ENCODE measurements at places on chromosomes 2 and 18. TPM values are rescaled to one million over a fixed set of nuclear protein-coding genes. Genes with fewer than 3 reads are reported as not detected.

GRCh38 chr2:72149556-72150156 lies 2.0 kb upstream of the CYP26B1 start:
- peak overlapping the region; percentile 69 for H3K4me3 ChIP-seq
- peaks cover 45% of the 10 kb centered on the region for H3K27me3 ChIP-seq
- peaks cover 6% of the 10 kb centered on the region for H3K36me3 ChIP-seq
- H3K4me1 ChIP-seq, result peaks cover 38% of the 10 kb centered on the region
- no peak for DNase-seq

The ASPRV1 gene
- total RNA-seq, result 0.87 TPM

The RFTN2 gene
- total RNA-seq, result 27.2 TPM

- no peak overlapping the region for H3K27ac ChIP-seq
- H3K4me1 ChIP-seq, result peaks cover 6% of the 10 kb centered on the region
- H3K27me3 ChIP-seq, result peaks cover 3% of the 10 kb centered on the region
- no peaks in the 10 kb centered on the region for H3K36me3 ChIP-seq
- DNase-seq, result no peak
Measured at GRCh38 chr18:24031916-24032315, 17.4 kb downstream of the TTC39C start.

GRCh38 chr2:136010126-136010525 lies 24.7 kb upstream of the DARS1 start:
- H3K27me3 ChIP-seq, result peaks cover 4% of the 10 kb centered on the region
- DNase-seq, result no peak
- H3K4me1 ChIP-seq, result peaks cover 52% of the 10 kb centered on the region
- no peak overlapping the region for H3K27ac ChIP-seq
- no peak overlapping the region for H3K4me3 ChIP-seq

The HOXD4 gene
- total RNA-seq, result 3.5 TPM

DNA sequence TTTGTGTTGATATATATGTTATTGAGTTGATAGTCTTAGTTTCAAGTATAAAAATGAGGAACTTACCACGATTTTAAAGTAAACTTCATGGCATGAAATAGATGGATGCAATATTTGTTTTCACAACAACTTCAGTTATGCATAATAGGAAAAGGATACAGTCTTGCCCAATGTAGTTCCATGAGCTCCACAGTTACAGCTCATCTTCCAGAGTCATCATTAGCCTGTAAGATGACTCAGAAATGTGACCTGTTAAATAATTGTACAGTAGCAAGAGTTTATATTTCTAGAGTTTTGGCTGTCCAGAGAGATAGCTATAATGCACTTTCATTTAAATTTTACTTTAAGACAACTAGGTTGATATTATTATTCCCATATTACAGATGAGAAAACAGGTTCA lies 80.9 kb upstream of the ARHGAP28 start:
- peaks cover 4% of the 10 kb centered on the region for H3K4me1 ChIP-seq
- H3K4me3 ChIP-seq, result no peak overlapping the region
- DNase-seq, result no peak
- H3K36me3 ChIP-seq, result no peaks in the 10 kb centered on the region

The DSC1 gene
- total RNA-seq, result not detected

DNA sequence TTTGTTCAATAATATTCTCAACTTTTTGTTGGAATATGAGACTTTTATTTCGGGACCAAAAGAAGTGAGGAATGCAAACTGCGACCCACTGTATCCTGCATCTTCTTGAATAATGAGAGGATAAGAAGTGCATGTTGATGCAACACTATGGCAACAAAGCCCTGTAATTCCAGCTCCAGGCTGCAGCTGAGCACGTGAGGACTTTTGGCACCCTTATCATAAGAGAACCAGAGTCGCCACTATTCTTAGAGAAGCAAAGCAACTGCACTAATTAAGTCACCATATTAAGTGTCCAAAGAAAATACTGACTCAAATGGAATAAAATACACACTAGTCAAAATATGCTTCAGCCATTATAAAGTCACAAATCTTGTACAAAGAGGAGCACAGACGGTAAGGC lies 65.8 kb downstream of the FAM210A start:
- H3K27ac ChIP-seq, result no peak overlapping the region
- no peak overlapping the region for H3K4me3 ChIP-seq
- H3K36me3 ChIP-seq, result no peaks in the 10 kb centered on the region
- peaks cover 7% of the 10 kb centered on the region for H3K27me3 ChIP-seq
- no peak for DNase-seq
- H3K4me1 ChIP-seq, result peaks cover 10% of the 10 kb centered on the region

The GALR1 gene
- total RNA-seq, result not detected

- H3K27ac ChIP-seq, result no peak overlapping the region
- no peak for DNase-seq
- H3K36me3 ChIP-seq, result no peaks in the 10 kb centered on the region
- peaks cover 4% of the 10 kb centered on the region for H3K27me3 ChIP-seq
- H3K4me3 ChIP-seq, result no peak overlapping the region
- H3K4me1 ChIP-seq, result no peaks in the 10 kb centered on the region
Measured at GRCh38 chr2:103152556-103152955, 390.7 kb downstream of the TMEM182 start.

The ABI2 gene
- total RNA-seq, result 101 TPM

The REG3G gene
- not detected for total RNA-seq

DNA sequence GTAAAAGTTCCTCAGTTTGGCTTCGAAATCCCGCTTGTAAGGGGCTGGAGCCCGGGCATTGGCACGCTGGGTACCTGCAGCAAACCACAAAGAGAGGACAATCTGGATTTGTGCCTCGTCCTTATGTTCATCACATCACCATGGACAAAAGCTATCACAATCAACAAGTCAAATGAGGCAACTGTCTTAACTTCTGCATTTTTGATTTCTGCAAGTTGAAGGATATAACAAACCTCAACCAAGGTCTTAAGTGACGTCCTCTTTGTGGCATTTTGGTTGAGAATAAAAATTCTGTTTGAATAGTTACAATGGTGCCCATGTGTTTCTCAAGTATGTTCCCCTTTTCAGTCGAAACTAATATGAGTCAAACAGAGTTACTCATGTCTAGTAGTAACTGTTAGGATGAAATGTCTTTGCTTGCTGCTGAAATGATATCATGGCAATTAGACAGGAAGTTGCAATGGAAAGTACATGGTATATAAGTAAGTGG lies 70.8 kb upstream of the STK17B start:
- peaks cover 2% of the 10 kb centered on the region for H3K27me3 ChIP-seq
- no peak for DNase-seq
- peaks cover 41% of the 10 kb centered on the region for H3K36me3 ChIP-seq
- peaks cover 35% of the 10 kb centered on the region for H3K4me1 ChIP-seq
- peak overlapping the region; percentile 77 for H3K27ac ChIP-seq
- H3K4me3 ChIP-seq, result no peak overlapping the region

DNA sequence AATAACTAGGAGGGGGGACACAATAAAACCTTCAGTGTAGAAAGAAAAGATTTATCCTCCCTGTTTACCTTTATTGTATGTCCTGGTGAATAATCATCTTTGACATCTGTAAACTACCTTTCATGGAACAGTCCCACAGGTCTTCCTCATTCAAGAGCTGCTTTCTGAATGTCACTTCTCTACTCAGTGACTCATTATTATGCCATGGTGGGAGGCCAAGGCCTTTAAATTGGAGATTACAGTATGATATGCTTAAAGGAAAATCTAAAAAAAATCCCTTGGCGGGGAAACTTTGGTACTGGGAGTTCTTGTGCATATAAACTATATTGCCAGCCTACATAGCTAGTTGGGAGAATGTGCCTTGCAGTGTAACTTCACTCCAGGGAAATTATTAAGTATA lies 713.0 kb downstream of the TDRD15 start:
- H3K27ac ChIP-seq, result no peak overlapping the region
- no peaks in the 10 kb centered on the region for H3K27me3 ChIP-seq
- no peaks in the 10 kb centered on the region for H3K4me1 ChIP-seq
- DNase-seq, result no peak
- H3K36me3 ChIP-seq, result no peaks in the 10 kb centered on the region

GRCh38 chr2:186575302-186575701 lies 14.6 kb upstream of the ITGAV start:
- peak overlapping the region; percentile 74 for H3K27ac ChIP-seq
- no peaks in the 10 kb centered on the region for H3K27me3 ChIP-seq
- H3K4me1 ChIP-seq, result peaks cover 11% of the 10 kb centered on the region
- no peaks in the 10 kb centered on the region for H3K36me3 ChIP-seq
- no peak for DNase-seq
- no peak overlapping the region for H3K4me3 ChIP-seq

The WDR54 gene
- 34.1 TPM for total RNA-seq

DNA sequence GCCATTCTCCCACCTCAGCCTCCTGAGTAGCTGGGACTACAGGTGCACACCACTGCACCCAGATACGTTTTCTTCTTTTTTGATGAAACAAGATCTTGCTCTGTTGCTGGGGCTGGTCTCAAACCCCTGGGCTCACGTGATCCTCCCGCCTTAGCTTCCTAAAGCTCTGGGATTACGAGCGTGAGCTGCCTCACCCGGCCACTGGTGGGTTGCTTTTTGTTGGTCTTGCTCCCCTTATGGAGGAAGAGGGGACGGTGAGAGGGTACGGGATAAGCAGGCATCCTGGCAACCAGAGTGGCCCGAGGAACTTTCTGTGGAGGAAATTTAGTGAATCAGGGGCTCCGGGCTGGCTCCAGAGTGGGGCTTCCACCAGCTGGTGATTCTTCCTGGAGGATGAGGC lies 222.3 kb downstream of the HDAC4 start:
- peaks cover 53% of the 10 kb centered on the region for H3K36me3 ChIP-seq
- H3K27ac ChIP-seq, result no peak overlapping the region
- no peaks in the 10 kb centered on the region for H3K4me1 ChIP-seq
- DNase-seq, result no peak
- H3K27me3 ChIP-seq, result peaks cover 2% of the 10 kb centered on the region
- no peak overlapping the region for H3K4me3 ChIP-seq

The PLB1 gene
- 3.2 TPM for total RNA-seq

DNA sequence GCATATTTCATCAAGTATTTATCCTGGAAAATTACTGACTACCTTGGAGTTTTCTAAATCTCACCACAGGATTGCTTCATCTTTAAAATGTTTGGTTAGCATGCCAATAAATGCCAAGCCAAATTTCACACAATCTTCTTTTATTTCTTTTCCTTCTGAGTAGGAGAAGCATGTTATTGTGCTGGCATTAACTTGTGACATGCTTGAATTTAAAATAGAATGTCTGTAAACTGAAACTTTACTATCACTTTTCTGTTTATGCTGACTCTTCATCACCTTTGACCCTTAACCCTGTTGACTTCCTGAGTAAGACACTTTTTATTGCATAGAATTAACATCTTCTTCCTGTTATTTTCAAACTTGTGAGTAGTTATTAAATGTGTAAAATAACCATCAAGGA lies 56.2 kb upstream of the LRRTM4 start:
- DNase-seq, result no peak
- no peak overlapping the region for H3K4me3 ChIP-seq
- no peaks in the 10 kb centered on the region for H3K27me3 ChIP-seq
- H3K36me3 ChIP-seq, result no peaks in the 10 kb centered on the region
- H3K27ac ChIP-seq, result no peak overlapping the region

DNA sequence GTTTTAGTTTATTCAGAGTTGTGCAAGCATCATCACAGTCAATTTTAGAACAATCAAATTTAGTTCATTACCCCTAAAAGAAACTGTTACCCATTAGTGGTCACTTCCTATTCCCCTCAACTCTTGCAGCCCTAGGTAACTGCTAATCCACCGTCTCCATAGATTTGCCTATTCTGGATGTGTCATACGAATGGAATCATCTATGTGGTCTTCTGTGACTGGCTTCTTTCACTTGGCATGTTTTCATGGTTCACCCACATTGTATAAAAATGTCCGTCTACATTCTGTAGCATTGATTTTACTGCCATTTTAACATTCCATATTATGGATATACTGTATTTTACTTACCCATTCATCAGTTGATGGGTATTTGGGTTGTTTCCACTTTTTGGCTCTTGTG lies 5.3 kb upstream of the CEP68 start:
- H3K36me3 ChIP-seq, result peaks cover 18% of the 10 kb centered on the region
- H3K27ac ChIP-seq, result no peak overlapping the region
- H3K4me1 ChIP-seq, result peaks cover 9% of the 10 kb centered on the region

GRCh38 chr2:144927429-144927828 lies 407.5 kb upstream of the ZEB2 start:
- H3K4me1 ChIP-seq, result no peaks in the 10 kb centered on the region
- no peak overlapping the region for H3K4me3 ChIP-seq
- no peaks in the 10 kb centered on the region for H3K36me3 ChIP-seq
- H3K27ac ChIP-seq, result no peak overlapping the region
- DNase-seq, result no peak
- no peaks in the 10 kb centered on the region for H3K27me3 ChIP-seq

DNA sequence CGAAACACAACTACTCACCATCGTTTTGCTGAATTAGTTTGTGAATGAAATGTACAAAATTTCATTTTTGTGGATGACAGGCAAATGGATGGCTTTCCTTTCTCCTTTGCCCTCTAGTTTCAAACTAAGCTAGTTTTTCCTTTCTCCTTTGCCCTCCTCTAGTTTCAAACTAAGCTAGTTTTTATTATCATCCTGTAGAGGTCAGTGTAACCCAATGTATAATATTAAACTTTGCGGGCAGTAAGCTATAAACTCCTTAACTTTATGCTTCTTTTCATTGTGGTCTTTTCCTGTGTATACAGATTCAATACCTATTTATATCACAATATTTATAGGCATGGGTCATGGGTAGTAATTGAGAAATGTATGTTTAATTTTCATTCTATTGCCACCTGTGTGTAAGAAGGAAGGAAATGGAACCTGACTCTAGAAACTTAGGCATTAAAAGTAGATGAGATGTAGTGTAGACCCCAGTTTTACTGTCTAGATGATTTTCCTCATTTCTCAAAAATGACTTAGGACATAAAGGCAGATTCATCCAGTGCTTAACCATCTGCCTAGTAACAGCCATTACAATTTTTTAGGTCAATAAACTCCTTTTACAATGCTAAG lies 58.1 kb downstream of the MAP3K19 start:
- H3K27ac ChIP-seq, result no peak overlapping the region
- no peak for DNase-seq
- no peak overlapping the region for H3K4me3 ChIP-seq
- H3K27me3 ChIP-seq, result peaks cover 3% of the 10 kb centered on the region
- H3K36me3 ChIP-seq, result peaks cover 3% of the 10 kb centered on the region
- no peaks in the 10 kb centered on the region for H3K4me1 ChIP-seq

DNA sequence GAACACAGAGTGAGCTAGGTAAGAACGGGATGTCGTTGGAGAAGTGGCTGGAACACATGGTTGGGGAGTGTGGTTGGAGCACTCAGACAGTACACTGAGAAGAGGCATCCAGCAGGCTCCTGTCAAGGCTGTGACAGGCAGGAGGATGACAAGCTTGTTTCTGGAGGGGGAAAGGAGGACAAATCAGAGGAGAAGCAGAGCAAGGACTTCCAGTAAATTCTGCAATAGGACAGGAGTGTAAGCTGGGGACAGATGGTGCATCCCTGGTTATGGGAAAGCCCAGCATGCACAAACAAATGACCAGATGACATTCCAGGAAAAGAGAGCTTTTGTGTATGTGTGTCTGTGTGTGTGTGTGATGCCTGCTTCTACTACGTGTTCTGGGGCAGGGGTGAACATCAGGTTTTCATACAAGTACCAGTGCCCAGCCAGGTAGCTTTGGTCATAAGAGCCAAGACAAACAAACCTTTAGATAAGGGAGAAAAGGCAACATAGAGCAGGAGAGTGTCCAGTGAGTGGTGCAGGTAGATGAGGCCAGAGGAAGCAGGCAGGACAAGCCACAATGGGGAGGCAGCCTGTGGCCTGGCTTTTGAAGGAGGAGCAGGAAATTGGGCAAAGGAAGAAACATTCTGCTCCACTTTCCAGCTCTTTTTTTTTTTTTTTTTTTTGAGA lies 32.1 kb upstream of the MAPK4 start:
- DNase-seq, result no peak
- H3K36me3 ChIP-seq, result peaks cover 1% of the 10 kb centered on the region
- peak overlapping the region; percentile 37 for H3K27ac ChIP-seq
- no peaks in the 10 kb centered on the region for H3K27me3 ChIP-seq

The CIDEA gene
- 0.97 TPM for total RNA-seq

The ABCA12 gene
- not detected for total RNA-seq
